ENCODE measurements at places on chromosomes 6 and 20.

- peak; percentile 20 for DNase-seq
These were observed 67.1 kb upstream of the ADGRF4 start for GRCh38 chr6:47631269-47631772.

- DNase-seq = no peak
These were observed 298.1 kb downstream of the TFAP2B start for GRCh38 chr6:51116723-51117122.

GRCh38 chr6:41836660-41837052 is 49.2 kb downstream of the TOMM6 start:
- DNase-seq = no peak

DNA sequence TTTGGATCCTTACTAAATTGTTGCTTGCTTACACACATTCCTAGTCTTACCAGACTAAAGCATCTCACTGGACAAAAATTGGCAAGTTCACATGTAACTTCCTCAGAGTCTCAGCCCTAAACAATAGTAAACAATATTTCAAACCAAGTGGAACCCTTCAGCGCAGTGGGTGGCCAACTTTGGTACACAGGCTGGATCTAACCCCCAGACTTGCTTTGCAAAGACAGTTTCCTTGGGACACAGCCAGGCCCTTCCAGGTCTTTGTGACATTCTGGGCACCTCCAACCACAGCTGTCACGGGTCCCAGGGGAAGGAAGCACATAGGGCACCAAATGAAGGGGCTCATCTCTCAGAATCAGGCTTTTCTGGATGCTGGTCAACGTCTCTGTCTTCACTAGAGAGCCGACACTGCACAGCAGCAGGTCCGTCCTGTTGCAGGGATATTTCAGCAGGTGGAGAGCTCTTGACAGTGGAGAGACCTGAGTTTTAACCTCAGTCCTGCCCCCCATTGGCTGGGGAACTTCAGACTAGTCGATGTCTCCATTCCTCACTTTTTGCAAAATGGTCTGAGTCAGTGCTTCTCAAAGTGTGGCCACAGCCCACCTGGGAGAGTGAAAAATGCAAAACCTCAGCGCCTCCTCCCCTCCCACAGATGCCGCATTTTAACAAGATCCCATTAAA is 91.4 kb downstream of the BFSP1 start:
- no peak for DNase-seq

DNA sequence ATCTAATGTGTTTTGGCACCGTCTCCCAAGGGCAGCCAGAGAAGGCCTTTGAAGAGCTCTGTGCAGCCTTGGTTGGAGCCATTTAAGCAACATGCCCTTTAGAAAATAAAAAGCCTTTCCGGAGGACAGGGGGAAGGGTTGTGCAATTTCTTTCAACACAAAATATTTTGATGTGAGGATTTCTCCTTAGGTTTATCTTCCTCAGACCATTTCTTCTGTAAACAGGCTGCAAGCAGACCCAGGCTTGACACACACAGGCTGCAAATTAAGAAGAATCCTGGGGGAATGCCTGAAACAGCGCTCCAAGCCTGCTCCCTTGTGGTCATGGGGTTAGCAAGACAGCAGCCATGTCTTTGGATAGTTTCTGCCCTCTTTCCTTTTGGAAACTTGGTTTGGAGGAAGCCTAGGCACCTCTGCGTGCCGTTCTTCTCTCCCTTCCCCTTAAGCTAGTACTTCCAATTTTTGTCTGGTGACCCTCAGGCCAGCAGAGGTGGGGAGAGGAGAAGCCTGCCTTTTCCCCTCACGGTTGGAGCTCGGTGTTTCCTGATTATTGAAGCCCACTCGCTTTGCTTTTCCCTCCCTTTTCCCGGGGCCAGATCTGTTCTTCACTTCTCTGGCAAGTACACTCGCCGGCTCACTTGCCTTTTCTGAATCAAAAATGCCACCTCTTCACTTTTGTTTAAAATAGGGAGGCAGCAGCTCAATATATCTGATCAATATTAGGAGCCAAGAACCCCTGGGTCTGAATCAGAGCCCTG is 39.6 kb upstream of the NOX3 start:
- DNase-seq = peak; percentile 16

DNA sequence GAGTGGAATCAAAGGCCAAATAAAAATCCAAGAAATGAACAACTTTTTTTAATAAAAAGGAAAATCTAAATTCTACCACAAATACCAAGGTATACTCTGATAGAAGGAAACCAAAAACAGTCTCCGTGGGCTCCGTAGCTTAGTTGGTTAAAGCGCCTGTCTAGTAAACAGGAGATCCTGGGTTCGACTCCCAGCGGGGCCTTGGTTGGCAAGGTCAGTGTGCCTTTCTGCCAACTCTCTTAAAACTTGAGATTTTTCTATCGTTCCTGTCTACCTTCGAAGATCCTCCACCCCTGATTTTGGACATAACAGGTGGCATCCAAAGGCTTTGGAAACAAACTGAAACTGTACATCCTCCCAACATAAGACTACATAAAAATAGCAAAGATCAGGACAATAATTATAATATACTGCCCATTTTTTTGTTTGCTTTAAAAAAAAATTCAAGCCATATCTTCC is 197.9 kb downstream of the TRIM27 start:
- DNase-seq = no peak

- DNase-seq = no peak
These were observed 19.2 kb downstream of the IRF4 start for GRCh38 chr6:410555-411395.

DNA sequence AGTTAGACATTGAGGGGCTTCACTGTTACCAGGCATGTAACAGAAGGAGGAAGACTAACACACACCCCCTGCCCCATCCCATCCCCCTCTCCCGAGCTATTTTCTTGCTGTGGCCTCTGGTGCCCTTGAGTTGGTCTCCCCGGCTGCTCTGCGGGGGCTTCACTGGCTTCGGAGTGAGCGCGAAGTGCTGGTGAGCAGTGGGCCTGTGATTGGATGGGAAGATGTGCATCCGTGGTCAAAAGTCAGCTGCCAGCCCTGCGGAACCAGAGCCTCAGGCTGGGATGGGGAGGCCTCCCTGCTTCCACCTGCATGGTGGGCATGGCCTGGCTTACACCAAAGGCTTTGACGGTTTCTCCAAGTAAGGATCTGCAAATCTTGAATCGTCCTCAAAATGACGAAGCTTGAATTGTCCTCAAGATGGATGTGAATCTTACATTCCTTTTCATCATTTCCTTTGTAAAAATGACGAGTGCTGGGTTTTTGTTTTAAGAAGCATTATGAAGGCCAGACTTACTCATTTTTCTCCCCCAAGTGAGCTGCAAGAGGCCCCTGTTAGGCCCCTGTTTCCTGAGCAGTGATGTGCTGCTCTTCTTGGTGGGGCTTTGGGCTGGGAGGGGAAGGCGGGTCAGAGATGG is 23.7 kb downstream of the SPATA2 start:
- DNase-seq = no peak

DNA sequence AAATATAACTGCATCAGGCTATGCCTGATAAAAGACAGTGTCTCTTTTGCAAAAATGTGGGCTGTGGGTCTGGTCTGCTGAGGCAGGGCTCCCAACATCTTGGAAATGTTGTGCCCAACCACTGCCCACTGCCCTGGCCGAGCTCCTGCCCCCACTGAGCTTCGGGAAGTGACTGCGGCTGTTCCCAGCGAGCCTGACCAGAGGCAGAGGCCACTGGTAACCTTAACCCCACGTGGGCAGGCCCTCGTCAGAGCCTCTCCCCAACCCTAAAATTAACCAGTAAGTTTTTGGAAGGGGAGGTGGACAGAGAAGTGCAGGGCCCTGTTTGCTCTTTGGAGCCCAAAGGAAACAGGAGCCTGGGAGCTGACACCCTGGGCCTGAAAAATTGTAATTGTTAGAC is 225.9 kb downstream of the MAFB start:
- DNase-seq = no peak

GRCh38 chr20:7094438-7094997 is 327.0 kb downstream of the BMP2 start:
- no peak for DNase-seq

DNA sequence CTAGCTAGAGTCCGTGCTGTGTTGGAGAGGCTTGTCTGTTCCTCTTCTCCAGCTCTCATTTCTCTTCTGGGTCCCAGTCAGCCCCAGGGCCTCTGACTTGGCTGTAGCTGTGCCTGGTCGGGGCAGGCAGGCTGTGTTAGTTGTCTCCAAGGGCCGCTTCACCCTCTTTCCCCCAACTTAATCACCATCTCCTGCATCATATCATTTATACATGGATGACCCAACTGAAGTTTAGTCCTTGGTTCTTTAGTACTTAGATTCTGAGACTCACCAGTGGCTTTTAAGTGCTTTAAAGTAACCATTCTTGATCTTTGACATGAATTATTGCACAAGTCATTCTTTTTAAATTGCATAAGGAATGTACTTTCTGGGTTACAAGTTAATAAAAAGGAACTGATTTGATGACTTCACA is 127.3 kb downstream of the RTN4IP1 start:
- peak; percentile 30 for DNase-seq

DNA sequence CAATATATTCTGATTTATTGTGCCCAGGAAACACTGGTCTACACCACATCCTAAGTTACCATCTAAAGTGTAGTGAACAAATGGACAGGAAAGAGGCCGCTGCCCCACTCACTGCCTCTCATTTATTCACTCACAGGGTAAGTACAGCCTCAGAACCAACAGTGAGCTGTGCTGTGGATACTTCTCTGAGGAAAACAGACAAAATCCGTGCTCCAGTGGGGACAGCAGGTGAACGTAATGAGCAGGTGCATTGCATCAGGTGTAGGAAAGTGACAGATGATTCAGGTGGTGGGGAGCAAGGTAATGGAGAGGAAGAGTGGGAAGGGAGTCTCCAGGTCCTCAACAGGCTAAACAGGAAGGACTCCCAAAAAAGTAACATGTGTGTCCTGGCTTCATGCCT is 8.4 kb upstream of the ULBP2 start:
- DNase-seq = no peak

GRCh38 chr6:56954403-56955170 is at the start of gene BEND6:
Gene BEND6 (plus strand): TSS chr6:56955107. CDS start chr6:56981811, 26,704 bp downstream.
- peak; percentile 27 for DNase-seq

GRCh38 chr6:9240861-9241260 is 805.5 kb upstream of the SLC35B3 start:
- DNase-seq = no peak

GRCh38 chr6:81384921-81385320 is 367.6 kb downstream of the TENT5A start:
- no peak for DNase-seq

DNA sequence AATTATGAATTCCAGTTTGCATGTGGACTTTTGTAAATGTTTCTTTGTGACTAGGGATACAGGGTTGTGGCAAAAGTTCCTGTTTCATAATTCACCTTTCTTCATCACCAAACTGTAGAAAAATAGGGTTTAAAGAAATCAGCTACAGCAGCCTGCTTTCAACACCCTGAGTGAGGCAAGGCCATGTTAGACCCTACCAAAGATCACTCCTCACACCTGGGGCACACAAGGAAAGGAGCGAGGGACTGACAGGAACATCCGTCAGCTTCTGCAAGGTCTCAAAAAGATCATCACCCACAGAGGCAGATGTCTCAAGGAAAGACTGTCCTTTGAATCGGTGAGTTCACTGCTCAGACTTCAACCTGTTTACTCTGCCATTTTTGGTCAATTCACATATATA is 10.5 kb upstream of the STX11 start:
- DNase-seq = no peak

DNA sequence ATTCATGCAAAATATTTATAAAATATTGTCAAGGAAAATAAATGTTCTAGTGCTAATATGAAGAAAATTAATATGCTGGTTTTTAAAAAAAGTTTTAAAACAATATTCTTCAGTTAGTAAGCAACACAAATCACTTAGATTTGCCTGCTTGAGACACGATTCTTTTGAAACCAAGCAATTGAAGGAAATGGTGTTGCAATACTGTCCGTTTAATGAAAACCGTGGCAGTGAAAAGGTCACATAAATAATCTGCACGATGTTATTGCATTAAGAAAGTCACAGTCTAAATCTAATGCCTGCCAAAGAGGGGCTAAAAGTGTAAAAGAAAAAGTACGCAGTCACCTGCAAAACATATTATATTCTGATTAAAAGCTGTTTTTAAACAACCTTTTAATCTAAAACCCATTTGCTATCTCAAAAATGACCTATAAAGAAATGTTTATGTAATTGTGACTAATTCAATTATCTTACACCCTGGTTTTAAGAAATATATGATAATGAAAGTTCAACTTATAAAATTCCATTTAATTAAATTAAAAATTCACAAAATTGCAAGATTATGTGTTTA is 143.0 kb downstream of the GMDS start:
- DNase-seq = no peak

DNA sequence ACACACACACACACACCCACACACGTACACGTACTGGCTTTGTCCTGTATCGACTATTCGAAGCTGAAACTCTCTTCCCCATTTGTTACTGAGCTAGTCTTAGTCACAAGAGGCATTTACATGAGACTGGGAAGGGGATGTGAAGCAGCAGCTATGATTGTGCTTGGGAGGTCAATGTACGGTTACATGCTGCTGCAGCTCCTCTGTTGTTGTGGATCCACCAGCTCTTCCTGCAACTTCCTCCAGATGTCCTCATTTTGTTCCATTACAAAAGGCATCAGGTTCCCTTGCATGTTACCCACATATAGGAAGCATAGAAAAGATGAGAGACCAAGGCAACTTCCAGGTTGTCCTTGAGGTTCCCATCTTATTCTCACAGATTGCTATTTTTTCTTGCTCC is 612.4 kb upstream of the IMPG1 start:
- no peak for DNase-seq

DNA sequence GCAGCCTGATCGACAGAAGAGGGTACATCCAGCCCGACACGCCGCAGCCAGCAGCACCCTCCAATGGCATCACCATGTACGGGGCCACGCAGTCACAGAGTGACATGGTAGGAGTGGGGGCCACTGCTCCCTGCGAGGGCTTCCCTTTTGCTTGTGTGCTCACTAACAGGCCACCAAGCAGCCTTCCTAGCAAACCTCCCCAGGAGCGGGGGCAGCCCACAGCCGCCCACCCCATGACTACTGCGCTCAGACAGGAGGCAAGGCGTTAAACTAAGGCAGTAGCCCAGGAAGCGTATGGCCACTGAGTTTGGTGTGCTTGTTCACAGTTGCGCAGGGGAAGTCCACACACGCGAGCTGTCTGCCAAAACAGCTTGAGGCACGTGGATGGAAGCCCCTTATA is 169.5 kb upstream of the SNX9 start:
- no peak for DNase-seq

GRCh38 chr6:154039231-154039842 is at the start of gene OPRM1:
Gene OPRM1 (plus strand): TSS chr6:154039240. CDS start chr6:154039545, 305 bp downstream.
- DNase-seq = peak; percentile 41

- DNase-seq = no peak
These were observed 101.4 kb upstream of the NHSL1 start for GRCh38 chr6:138600726-138601125.
